ENCODE measurements at places on chromosomes 13 and 19.

GRCh38 chr19:46718934-46719622 is 2.2 kb upstream of the PRKD2 start:
- DNase-seq = no peak

DNA sequence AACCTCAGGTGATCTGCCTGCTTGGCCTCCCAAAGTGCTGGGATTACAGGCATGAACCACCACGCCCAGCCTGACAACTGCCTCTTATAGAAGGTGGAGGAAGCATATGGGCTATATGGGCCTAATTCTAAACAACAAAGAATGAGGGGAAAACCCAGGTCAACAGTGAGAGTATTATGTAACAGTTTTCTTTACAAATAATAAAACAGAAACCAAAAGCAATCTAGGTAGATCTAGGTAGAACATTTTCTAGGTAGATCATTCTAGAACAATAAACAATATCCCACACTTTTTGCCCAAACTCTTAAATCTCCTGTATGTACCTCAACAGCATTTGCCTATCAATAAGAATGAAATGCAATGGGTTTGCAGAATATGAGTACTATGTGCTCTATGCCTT is 267.4 kb downstream of the ABCC4 start:
- no peak for DNase-seq

DNA sequence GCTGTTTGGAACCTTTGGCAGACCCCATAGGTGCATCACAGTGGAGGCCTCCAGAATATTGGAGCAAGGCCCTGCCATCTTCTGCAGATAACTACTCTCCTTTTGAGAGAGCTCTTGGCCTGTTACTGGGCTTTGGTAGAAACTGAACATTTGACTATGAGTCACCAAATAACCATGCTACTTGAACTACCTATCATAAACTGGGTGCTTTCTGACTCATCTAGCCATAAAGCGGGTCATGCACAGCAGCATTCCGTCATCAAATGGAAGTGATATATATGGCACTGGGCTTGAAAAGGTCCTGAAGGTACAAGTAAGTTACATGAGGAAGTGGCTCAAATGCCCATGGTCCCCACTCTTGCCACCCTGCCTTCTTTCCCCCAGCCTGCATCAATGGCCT is 782.5 kb upstream of the SLITRK6 start:
- DNase-seq = no peak

- no peak for DNase-seq
Observed at GRCh38 chr19:46992699-46993535, 26.7 kb upstream of the NPAS1 start.

- no peak for DNase-seq
Observed at GRCh38 chr13:50589651-50590054, 253.8 kb downstream of the DLEU7 start.

DNA sequence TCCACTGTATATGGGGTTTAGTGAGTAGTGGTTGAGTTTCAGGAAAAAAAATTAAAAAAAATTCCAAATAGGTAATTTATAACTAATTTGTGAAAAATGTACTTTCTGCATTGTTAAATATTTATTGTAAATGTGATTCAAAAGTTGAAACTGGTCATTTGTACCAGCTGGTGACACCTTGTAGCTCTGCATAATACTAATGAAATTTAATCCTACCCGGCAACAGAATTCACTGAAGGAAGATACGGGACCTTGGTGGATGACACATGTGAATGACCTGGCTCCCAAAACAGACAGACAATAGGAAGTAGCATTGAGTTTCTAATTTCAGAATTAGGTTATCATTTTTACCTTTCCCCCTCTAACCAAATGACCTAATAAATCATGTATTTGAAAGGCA is 73.8 kb downstream of the SLITRK6 start:
- DNase-seq = no peak

GRCh38 chr19:17794731-17795494 is at the start of gene B3GNT3:
Gene B3GNT3 (plus strand): TSS chr19:17795138. CDS start chr19:17807808, 12,670 bp downstream.
- no peak for DNase-seq

DNA sequence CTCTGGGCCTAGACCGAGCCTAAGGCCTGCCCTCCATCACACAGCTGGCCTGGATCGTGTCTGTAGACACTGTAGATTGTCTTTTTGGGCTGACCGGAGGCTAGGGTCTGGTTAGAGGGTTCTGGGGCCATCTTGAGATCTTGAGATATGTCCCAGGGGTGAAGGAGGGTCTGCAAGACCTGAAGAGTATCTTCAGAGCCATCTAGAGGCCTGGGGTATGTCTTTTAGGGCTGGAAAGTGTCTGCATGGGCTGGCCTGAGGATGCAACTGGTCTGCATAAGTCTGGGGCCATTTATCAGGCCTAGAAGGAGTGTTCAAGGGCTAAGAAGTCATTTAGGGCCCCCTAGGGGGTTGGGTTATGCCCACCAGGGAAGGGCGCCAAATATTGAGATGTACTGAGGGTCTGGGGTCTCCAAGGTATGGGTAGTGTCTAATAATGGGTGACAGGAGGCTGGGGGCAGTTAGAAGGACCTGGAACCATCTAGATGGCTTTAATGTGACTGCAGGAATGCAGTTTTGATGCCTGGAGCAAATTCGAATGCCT is 555 bp downstream of the SCAF1 start:
- no peak for DNase-seq

- no peak for DNase-seq
Observed at GRCh38 chr13:45826731-45827130, 24.8 kb downstream of the SIAH3 start.

GRCh38 chr19:49490287-49491029 is 3.0 kb downstream of the RPL13A start:
- no peak for DNase-seq

DNA sequence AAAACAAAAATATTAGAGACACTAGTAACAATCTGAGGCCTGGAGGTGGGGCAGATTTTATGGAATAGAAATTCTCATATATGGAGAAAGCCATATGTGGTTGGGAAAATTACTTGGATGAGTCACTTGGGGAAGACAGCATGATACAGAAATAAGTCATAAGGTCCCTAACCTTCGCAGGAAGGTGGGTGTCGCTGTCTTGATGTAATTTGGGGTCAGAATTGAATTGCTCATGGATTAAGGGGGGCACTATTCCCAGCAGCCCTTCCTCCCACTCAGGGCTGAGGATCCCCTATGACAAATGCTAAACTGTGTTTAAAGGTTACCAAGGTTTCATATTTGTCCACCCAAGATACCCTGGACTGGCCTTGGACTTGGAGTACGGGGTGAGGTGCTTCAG is 5.0 kb downstream of the RDH8 start:
- DNase-seq = no peak

GRCh38 chr19:4173479-4174212 is 8.7 kb downstream of the SIRT6 start:
- DNase-seq = no peak

- DNase-seq = no peak
Observed at GRCh38 chr13:112806739-112807652, 117.2 kb downstream of the ATP11A start.

GRCh38 chr13:22077205-22077683 is 406.4 kb downstream of the FGF9 start:
- DNase-seq = no peak

DNA sequence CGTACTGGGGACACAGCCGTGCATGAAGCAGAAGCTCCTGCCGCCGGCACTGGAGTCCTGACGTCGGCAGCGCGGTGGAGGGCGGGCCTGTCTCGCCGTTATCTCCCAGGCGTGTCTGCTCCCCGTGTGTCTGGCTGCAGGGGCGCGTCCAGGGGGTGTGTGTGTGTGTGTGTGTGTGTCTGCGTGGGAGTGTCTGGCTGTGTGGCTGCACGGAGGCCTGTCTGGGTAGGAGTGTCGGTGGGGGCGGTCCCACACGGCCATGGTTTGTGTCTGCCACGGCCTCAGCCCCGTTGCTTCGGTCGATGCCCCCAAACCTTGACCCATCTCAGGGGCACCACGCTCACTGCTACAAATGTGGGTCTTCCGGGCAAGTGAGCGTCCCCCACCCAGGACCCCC is 18.3 kb downstream of the ARID3A start:
- no peak for DNase-seq

GRCh38 chr13:99819967-99820366 is 151.6 kb downstream of the ZIC5 start:
- DNase-seq = no peak

DNA sequence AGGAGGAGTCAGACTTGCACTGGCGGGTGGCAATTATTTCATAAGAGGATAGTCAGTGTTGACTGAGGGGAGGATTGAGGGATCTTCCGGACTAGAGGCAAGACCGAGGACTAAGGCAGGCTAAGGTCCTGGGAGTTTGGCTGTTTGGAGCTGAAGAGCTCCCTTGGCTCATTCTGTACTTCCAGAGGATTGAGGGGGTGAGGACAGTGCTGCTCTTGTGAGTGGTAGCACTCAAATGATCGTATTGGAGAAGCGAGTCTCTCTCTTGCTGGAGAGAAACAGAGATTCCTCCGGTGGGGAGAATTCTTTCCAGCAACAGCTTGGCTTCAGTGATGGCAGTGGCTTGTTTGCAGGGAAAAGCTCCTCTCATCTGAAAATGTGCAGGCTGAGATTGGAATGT is 47.1 kb downstream of the ING1 start:
- DNase-seq = no peak

All from stimulated activated CD4-positive, alpha-beta T cell treated with anti-CD3 and anti-CD28 coated beads, Interleukin-1b, Interleukin-23, amount 100 ng/mL, for 1 hour (primary cell).